ENCODE measurements at places on chromosomes 13 and 19. TPM values are rescaled to one million over a fixed set of nuclear protein-coding genes. Genes with fewer than 3 reads are reported as not detected.

ZNF846 gene
- total RNA-seq, result 11.7 TPM

SLC25A41 gene
- total RNA-seq, result not detected

HIPK4 gene
- total RNA-seq, result not detected

HNRNPA1L2 gene
- 6.2 TPM for total RNA-seq

TMEM38A gene
- total RNA-seq, result 6.0 TPM

RGL3 gene
- total RNA-seq, result 17.5 TPM

C19orf85 gene
- not detected for total RNA-seq

C19orf67 gene
- not detected for total RNA-seq

LGALS4 gene
- not detected for total RNA-seq

DHDH gene
- total RNA-seq, result not detected

FCHO1 gene
- 5.1 TPM for total RNA-seq

DCLK1 gene
- 78.9 TPM for total RNA-seq

U2AF1L4 gene
- 20.7 TPM for total RNA-seq

ADM5 gene
- total RNA-seq, result 2.1 TPM

ZNF285 gene
- 2.6 TPM for total RNA-seq

CCNE1 gene
- total RNA-seq, result 1.5 TPM

MEDAG gene
- total RNA-seq, result 83.8 TPM
